ENCODE measurements at places on chromosomes 7 and 10. TPM values are rescaled to one million over a fixed set of nuclear protein-coding genes. Genes with fewer than 3 reads are reported as not detected.

The PAX4 gene
- not detected for total RNA-seq

The FAM20C gene
- total RNA-seq: 55.0 TPM

The HMX2 gene
- total RNA-seq: not detected

The EFCAB10 gene
- not detected for total RNA-seq

The EVX1 gene
- not detected for total RNA-seq

GRCh38 chr10:62710182-62710581 lies 94.3 kb upstream of the ADO start:
- no peak for DNase-seq

GRCh38 chr10:93175490-93175889 lies 101.8 kb downstream of the CYP26A1 start:
- no peak for DNase-seq

DNA sequence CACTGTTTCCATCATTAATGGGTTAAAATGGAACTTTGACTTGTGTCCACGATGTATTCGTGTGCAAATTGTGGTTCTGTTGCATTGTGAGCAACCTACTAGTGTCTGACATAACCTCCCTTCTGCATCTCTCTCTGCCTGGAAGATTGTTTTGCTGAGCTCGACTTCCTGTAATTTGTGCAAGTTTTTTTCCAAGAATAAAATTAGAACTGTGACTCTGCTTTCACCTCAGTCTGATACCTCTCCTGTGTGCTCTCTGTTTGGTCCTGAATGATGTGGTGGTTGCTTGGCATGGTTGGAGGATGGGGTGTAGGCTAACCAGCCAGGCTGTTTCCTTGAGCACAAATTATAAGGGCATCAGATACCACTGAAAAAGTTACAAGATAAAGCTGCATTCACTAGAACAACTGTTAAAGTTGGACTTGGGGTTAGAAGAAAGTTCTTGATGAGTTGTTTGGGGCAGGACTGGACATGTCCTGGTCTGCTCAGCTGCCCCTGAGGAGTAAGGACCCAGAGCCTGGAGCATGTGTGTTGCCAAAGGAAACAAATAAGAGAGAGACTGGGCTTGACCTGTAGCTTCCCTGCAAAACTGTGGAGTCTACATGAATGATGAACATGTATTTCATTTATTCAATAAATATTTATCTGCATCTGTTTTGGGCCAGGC lies 1.9 kb upstream of the VOPP1 start:
- no peak for DNase-seq

GRCh38 chr10:131681656-131682055 lies 219.2 kb upstream of the PPP2R2D start:
- DNase-seq: peak; percentile 34

- no peak for DNase-seq
Observed at GRCh38 chr10:86023931-86024280, 342.7 kb downstream of the GRID1 start.

GRCh38 chr7:101236292-101236835 lies 1.2 kb downstream of the CLDN15 start:
- DNase-seq: no peak

DNA sequence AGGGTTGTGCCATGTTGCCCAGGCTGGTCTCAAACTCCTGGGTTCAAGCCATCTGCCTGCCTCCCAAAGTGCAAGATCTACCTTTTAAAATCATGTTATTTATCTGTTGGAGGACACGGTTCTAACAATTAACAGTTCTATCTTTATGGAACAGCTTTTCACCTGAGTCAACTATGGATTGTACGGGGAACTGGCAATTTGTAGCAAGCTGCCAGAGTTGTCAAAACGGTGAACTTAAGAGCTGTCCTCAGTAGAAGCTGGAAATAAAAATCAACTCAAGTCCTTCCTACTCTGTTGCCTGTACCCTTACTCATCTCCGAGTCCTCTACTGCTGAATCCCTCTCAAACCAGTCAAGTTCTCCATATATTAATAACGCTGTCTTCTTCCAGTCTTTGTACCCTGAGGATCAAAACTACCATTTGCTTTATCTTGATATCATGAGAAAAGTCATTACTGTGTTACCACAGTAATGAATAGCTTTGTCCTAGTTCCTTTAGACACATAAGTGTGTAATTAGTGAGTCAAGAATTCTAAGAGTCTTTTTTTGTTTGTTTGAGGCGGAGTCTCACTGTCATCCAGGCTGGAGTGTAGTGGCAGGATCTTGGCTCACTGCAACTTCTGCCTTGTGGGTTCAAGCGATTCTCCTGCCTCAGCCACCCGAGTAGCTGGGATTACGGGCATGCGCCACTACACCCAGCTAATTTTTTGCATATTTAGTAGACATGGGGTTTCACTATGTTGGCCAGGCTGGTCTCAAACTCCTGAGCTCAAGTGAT lies 28.2 kb downstream of the HBP1 start:
- DNase-seq: no peak

DNA sequence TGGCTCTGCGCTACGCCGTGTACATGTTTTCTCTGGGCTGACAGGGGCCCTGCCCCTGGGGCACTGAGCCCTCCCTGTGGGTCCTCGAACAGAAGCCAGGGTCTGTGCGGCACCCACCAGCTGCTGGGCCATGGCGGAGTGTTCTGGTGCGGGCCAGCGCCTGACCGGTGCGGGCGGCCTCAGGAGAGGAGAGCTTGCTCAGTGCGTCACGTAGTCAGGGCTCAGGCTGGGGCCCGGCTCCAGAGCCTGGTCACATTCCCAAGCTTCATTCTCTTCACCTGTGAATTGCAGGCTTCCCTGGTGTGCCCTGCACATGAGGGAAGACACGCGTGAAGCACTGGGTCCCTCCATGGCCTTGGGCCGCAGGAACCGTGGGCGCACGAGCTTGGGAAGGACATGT lies 15.5 kb downstream of the GET4 start:
- DNase-seq: no peak

GRCh38 chr7:41855798-41856197 lies 152.9 kb upstream of the INHBA start:
- no peak for DNase-seq

DNA sequence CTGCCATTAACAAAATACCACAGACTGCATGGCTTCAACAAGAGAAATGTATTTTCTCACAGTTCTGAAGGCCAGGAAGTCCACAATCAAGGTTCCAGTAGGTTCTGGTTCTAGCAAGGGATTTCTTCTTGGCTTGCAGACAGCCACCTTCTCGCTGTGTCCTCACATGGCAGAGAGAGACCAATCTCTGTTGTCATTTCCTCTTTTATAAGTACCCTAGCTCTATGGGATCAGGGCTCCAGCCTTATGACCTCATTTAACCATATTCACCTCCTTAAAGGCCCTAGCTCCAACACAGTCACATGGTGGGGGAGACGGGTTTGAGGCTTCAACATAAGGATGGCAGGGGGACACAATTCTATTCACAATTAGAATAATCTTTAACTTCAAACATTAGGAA lies 23.6 kb downstream of the ABI1 start:
- no peak for DNase-seq

- no peak for DNase-seq
Observed at GRCh38 chr10:100334762-100335161, 4.7 kb upstream of the PKD2L1 start.

DNA sequence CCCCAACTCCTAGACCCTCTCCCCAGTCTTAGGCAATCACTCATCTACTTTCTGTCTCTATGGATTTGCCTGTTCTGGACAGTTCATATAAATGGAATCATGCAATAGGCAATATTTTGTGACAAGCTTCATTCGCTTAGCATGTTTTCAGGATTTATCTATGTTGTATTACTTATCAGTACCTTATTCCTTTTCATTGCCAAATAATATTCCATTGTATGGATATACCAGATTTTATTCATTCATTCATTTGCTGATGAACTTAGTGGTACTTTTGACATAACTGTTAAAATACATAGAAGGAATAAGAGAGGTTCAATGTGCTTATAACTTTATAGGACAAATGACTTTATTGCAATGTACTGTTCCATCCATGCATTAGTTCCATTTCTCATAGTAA lies 231.0 kb downstream of the SNX10 start:
- no peak for DNase-seq

- DNase-seq: no peak
Observed at GRCh38 chr10:112232670-112233069, 49.1 kb upstream of the GPAM start.

GRCh38 chr10:90718182-90718581 lies 139.7 kb downstream of the HTR7 start:
- no peak for DNase-seq

GRCh38 chr10:86177537-86178155 lies 188.9 kb downstream of the GRID1 start:
- DNase-seq: no peak
